ENCODE measurements at places on chromosomes 4 and X.

GRCh38 chr4:19472666-19473065, 779.0 kb upstream of the SLIT2 start:
- DNase-seq, result no peak

GRCh38 chr4:147029296-147029695, 83.6 kb upstream of the TTC29 start:
- no peak for DNase-seq

GRCh38 chr4:110487873-110488272, 11.9 kb downstream of the ENPEP start:
- DNase-seq, result no peak

GRCh38 chr4:141159027-141159426, 25.8 kb upstream of the RNF150 start:
- DNase-seq, result no peak

- no peak for DNase-seq
These were observed 115.6 kb upstream of the NKX1-1 start for GRCh38 chr4:1521821-1522361.

DNA sequence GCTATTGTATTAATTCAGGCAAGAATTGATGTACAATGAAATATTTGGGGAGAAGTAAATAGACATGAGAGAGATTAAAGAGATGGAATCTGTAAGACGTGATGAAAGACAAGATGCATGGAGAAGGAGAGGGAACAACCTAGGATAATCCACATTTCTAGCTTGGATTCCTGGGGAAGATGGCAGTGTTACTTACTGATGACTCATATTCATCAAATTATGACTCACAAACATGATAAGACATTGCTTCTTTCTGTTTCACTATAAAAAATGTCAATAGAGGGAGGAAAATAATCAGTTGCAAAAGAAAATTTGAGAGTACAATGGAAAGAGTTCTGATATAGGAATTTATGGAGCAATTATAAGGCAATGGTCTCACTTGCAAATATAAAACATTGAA, 104.1 kb upstream of the BMP3 start:
- no peak for DNase-seq

- no peak for DNase-seq
These were observed 36.7 kb upstream of the PAGE4 start for GRCh38 chrX:49792376-49792775.

GRCh38 chrX:108323751-108324150, 114.5 kb downstream of the COL4A6 start:
- no peak for DNase-seq

DNA sequence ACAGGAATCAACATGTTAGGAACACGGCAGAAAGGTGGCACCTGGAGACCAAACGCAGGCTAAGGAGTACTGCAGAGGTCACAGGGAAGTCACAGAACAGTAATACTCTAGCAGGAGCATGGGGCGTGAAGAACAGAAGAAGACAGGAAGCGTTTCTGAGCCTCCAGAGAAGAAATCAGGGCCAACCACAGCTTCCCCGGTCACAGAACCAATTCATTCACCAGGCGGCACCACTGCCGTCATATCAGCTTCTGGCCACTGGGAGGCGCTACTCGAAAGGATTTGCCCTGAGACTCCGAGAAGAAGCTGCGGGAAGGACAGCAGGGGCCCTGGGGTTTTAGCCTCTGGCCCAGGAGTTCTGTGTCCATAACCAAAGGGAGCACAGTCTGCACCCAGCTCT, 78.0 kb upstream of the DRD5 start:
- peak; percentile 64 for DNase-seq

- DNase-seq, result no peak
These were observed 21.8 kb downstream of the SPANXC start for GRCh38 chrX:141220342-141221008.

DNA sequence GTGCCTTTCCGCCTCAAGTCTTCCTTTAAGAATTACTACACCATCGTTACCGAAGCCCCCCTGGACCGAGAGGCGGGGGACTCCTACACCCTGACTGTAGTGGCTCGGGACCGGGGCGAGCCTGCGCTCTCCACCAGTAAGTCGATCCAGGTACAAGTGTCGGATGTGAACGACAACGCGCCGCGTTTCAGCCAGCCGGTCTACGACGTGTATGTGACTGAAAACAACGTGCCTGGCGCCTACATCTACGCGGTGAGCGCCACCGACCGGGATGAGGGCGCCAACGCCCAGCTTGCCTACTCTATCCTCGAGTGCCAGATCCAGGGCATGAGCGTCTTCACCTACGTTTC, 2.2 kb downstream of the PCDH10 start:
- no peak for DNase-seq

DNA sequence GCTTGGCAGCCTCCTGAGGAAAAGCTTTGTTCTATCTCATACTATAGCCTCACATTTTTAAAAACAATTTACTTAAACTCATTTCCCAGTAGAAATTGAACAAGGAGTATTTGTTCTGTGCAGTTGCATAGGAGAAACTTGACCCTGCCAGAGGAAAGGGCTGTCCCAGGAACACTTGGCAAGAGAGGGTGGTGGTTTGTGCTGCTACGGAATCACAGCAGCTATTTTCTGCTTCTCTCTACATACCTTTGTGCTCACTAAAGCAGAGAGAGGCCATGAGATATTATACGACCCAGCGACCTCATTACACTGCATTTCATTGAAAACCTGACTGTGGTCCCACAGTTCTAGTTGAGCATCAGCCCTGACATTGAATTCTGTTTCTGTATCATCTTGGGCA, 83.1 kb upstream of the LANCL3 start:
- no peak for DNase-seq

GRCh38 chrX:71919431-71919830, 8.8 kb downstream of the NHSL2 start:
- no peak for DNase-seq

DNA sequence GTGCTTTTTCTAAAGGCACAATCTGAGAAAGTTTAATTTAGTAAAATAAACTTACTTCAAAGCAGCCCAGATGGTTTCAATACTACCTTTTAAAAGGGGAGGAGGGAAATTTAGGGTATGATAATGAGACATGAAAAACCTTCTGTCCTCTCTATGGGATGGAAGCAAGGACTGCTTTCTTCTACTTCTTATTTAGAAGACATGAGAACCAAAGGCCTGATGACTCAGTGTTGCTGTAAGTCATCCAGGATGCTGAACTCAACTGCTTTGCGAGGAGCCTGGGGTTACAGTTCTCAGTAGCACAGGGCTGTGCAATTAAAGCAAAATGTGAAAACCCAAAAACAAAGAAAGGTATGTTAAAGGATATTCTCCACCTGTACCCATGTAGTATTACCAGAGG, 140.8 kb upstream of the EDNRA start:
- DNase-seq, result no peak

DNA sequence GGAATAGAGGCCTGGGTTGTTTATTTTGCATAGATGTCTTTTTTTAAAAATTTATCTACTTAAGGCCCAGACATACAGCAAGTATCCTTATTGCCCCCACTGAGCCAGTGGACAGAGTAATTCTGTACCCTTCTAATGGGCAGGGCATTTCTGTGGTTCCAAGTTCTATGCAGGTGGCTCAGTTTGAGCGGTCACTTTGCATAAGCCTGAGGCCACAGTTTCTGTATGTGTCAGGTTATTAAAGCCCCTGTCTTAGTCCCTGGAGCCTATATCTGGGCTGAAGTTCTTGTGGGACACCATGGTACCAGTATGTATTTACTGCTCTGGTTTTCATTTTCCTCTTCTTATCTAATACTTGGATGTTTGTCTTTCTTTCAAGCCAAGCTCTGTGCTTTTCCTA, 168.8 kb downstream of the MID1IP1 start:
- DNase-seq, result no peak

DNA sequence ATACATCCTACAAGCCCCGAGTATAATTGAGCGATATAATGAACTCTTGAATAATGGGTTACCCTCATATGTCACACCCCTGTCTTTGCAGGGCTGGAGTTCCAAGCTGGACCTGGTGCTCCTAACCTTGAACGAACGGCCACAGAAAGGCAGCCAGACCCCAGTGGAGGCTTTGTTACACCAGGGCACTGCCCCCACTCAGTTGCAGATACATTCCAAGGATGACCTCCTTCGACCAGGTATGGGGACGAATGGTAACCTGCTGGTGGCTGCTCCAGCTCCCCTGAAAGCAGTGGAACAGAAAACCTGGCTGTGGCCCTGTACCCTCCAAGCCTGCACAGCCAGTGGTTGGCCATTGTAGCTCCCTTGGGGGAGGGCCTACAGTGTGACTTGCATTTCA, 56.6 kb upstream of the CCDC149 start:
- DNase-seq, result no peak

GRCh38 chr4:147530723-147531122, 49.8 kb downstream of the EDNRA start:
- no peak for DNase-seq
